Chondrocyte (in vitro differentiated cells): ENCODE measurements at places on chromosomes 12 and 14. TPM values are rescaled to one million over a fixed set of nuclear protein-coding genes. Genes with fewer than 3 reads are reported as not detected.

DNA sequence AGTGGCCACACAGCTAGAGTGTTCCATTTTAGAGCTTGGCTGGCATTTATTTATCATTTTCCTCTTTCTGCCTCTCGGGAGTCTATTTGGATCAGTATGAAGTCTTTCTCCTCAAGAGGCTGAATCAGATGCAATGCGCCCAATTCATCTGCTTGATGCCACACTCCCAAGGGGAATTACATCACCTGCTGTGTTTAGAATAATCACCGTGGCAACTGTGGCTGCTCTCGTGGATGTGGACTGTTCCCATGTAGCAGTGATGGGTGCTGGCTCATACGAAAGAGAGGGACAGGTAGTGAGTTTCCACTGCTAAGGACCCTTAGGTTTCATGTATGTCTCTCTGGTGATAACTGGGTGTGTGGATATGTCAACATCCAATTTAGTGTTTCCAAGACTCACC, 70.7 kb downstream of the SRRM4 start:
- no peak for DNase-seq
- H3K4me3 ChIP-seq = no peak overlapping the region
- no peaks in the 10 kb centered on the region for H3K36me3 ChIP-seq
- H3K27ac ChIP-seq = no peak overlapping the region
- no peaks in the 10 kb centered on the region for H3K4me1 ChIP-seq
- H3K27me3 ChIP-seq = no peaks in the 10 kb centered on the region

DNA sequence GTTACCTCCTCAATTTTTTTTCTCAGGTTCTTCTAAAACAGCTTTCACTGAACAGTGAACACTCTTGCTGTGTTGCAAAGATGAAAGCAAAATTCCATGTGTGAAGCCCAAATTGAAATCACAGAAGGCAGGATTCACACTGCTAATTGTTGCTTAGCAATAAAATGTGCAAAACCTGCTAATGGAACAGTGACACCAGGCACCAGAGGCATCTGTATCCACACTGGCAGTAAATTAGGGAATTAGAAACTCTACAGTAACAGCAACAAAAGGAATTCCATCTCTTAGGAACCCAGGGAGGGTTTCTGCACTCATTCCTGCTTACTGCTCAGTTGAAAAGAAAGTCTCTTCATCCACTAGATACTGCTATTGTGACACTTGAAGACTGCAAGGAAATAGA, 202.3 kb downstream of the GXYLT1 start:
- no peak for DNase-seq
- no peak overlapping the region for H3K4me3 ChIP-seq
- no peak overlapping the region for H3K27ac ChIP-seq

DNA sequence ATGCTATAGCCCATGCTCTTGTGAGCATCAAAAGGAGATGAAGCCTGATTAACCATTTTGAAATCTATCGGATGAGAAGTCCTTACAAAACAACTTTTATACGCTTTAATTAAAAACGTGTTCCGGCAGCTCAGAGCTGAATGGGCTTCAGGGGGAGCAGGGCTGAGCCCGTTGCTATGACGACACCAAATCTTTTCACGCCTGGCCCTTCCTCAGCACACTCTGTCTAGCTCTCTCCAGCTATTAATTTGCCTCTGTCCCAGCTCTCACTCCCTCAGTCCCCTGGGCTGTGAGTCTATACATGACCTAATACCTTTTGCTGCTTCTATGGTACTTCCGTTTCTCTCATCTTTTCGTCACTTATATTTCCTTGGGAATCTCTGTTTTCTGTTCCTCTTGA, 15.8 kb downstream of the FOXA1 start:
- H3K27ac ChIP-seq = no peak overlapping the region
- DNase-seq = no peak
- H3K36me3 ChIP-seq = no peaks in the 10 kb centered on the region
- no peak overlapping the region for H3K4me3 ChIP-seq

GRCh38 chr14:99435327-99435726, 45.3 kb downstream of the SETD3 start:
- no peak overlapping the region for H3K4me3 ChIP-seq
- no peaks in the 10 kb centered on the region for H3K27me3 ChIP-seq
- DNase-seq = no peak
- no peak overlapping the region for H3K27ac ChIP-seq

GRCh38 chr14:23119363-23120327, 590 bp upstream of the CEBPE start:
- no peak overlapping the region for H3K4me3 ChIP-seq
- no peak for DNase-seq
- no peaks in the 10 kb centered on the region for H3K36me3 ChIP-seq

Gene BICDL1
- total RNA-seq = 0.12 to 0.45 TPM (median 0.26 TPM) in 3 replicates

Gene VSIG10
- 9.3 to 13.6 TPM (median 9.5 TPM) in 3 replicates for total RNA-seq

DNA sequence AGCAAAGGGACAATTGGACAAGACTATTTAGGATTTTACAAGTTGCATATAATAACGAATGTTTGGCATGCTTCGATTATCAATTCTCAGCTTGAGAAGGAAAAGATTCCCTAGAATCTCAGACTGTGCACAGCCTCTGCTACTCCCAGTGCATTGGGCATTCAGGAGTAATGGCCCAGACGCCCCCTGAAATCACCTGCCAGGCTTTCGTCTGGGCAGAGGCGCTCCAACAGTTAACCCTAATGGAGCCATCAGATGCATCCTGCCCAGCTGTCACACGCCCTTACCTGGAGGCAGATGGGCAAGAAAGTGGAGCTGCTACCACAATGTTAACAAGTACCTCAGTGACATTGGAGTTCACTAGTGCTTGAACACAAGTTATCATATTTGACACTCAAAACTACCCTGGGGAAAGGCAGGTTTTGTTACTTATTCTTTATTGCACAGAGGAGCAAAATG, 927 bp upstream of the LRP6 start:
- peak overlapping the region; percentile 78 for H3K4me3 ChIP-seq
- H3K36me3 ChIP-seq = no peaks in the 10 kb centered on the region
- H3K27me3 ChIP-seq = no peaks in the 10 kb centered on the region
- H3K4me1 ChIP-seq = peaks cover 33% of the 10 kb centered on the region
- peak overlapping the region; percentile 99 for H3K27ac ChIP-seq

Gene TAS2R42
- total RNA-seq = not detected in 3 replicates

DNA sequence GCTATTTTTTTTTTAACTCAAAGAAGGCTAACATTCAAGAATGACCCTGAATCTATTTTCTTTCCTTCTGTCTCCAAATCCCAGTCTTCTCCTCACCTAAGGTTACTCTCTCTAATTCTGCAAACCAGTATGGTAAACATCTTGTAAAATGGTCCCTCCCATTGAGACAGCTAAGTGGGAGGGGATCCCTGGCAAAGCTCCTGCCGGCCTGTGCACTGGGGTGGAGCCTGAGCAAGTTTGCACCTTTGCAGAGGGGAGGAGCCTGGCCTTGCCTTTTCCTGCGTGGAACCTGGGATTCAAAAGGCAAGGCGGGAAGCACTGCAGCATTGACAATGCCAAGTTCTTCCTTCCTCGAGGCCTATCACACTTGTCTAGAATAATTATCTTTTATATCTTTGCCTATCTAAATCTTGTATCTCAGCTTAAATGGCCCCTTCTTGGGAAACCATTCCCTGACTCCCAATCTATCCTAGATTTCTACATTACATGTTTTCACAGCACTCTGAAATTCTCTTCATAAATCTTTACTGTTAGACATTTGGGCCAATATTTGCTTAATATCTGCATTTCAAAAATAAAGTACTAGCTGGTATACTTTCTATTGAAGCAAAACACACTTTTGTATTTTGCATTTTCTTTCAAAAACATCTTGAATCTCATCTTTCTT, 83.0 kb downstream of the EPS8 start:
- H3K4me1 ChIP-seq = peaks cover 77% of the 10 kb centered on the region
- H3K27me3 ChIP-seq = no peaks in the 10 kb centered on the region
- H3K27ac ChIP-seq = peak overlapping the region; percentile 0
- no peak overlapping the region for H3K4me3 ChIP-seq
- H3K36me3 ChIP-seq = peaks cover 6% of the 10 kb centered on the region
- DNase-seq = no peak

Gene WNT1
- total RNA-seq = not detected in 3 replicates

DNA sequence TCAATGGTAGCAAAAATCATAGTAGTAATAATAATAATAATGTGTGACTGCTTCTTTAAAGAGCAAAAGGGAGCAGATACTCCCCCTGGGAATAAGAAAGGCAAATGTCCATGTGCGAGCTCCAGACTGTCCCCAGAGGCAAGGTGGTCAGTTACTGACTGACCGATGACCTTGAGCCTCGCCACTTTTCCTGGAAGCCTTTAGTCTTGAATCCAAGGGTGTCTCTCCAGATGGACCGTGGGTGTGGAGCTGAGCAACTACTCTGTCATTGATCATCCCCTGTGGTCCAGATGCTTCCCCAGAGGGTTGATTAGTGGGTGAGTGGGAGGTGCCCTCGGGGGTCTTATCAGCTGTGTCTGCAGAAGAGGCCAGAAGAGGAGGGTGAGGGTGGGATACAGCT, 418.5 kb upstream of the TBX3 start:
- DNase-seq = no peak
- H3K27me3 ChIP-seq = peaks cover 5% of the 10 kb centered on the region
- no peak overlapping the region for H3K27ac ChIP-seq
- peaks cover 4% of the 10 kb centered on the region for H3K4me1 ChIP-seq

DNA sequence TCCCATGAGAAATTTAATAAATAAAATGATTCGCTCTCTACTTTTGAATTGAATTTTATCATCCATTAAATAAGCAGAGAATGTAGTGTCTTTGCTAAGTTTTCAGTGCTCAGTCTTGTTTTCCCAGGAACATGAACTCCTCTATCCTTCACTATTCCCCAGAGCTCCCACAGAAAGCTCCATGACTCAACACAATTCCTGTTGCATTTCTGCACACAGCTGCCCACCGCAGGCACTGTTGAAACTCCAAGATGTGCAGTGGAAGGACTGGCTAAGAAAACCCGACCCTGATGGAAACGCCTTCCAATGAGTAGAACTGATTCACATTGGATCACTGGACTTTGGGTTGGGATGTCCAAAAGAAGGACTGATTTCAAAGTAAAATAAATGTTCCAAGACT, 202.4 kb upstream of the AMIGO2 start:
- peak overlapping the region; percentile 93 for H3K27ac ChIP-seq
- DNase-seq = no peak
- H3K36me3 ChIP-seq = no peaks in the 10 kb centered on the region
- H3K27me3 ChIP-seq = no peaks in the 10 kb centered on the region

DNA sequence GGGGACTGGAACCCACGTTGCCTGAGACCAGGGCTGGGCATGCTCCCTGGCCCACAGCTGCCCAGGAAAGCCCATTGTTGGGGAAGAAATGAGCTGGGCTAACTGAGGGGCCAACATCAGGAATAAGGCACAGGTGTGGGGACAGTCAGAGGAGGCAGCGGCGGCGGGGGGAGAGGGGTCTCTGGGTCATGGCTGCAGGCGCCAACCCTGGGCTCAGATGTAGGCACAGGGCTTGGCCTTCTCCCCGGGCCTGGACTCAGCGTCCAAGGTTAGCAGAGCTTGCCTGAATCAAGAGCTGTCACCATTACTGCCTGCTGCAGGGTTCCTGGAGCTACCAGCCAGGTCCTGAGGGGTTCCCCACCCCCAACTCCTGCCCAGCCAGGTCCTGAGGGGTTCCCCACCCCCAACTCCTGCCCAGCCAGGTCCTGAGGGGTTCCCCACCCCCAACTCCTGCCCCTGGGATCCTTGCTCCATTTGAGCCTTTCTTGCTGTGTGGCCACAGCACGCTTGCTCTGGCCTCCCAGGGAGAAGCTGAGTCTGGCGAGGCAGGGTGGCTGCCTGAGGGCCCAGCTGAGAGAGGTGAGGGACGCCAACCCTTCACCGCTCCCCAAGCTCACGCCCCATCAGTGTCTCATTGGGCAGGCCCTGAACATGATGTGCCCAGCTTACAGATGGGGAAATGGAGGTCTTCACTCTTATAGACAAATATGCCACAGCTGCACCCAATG, 6.2 kb downstream of the CHGA start:
- no peak for DNase-seq
- H3K36me3 ChIP-seq = no peaks in the 10 kb centered on the region
- no peak overlapping the region for H3K4me3 ChIP-seq
- H3K27ac ChIP-seq = no peak overlapping the region
- no peaks in the 10 kb centered on the region for H3K4me1 ChIP-seq

DNA sequence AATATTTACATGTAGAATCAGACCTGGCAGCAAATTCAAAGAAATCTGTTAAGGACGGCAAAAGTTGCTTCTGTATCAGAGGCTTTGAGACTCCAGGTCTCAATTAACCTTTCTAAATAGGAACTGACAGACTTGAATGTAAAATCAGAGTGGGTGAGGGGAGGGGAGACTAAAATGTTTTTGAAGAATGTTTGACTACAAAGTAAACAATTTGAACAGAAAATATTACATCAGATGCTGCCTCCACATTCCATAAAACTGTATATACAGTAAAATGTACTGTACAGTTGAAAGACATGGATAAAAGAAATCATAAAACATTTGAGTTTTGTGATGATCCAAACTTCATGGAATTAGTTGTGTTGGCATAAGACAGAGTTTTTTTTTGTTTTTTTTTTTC, 49.5 kb upstream of the POC1B start:
- peak overlapping the region; percentile 57 for H3K27ac ChIP-seq
- peaks cover 38% of the 10 kb centered on the region for H3K4me1 ChIP-seq
- H3K27me3 ChIP-seq = no peaks in the 10 kb centered on the region
- H3K36me3 ChIP-seq = no peaks in the 10 kb centered on the region

DNA sequence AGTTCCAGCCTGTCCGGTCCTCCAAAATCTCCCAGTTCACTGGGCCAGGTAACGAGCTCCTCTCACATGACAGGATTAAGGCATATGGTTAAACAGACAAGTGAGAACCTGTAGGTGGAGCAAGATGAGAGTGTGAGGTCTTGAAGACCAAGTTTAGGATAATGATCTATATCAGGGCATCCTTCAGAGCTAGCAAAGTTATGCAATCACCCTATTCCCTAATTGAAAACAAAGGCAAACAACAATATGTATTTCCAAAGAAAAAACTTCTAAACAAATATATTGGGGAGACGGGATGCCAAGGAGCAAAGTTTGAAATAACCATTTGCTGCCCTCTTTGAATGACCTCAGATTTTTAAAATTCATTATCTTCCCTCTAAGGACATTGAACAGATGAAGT, 571.2 kb downstream of the BCL11B start:
- no peak overlapping the region for H3K27ac ChIP-seq
- no peaks in the 10 kb centered on the region for H3K36me3 ChIP-seq
- H3K4me3 ChIP-seq = no peak overlapping the region
- H3K27me3 ChIP-seq = peaks cover 15% of the 10 kb centered on the region

DNA sequence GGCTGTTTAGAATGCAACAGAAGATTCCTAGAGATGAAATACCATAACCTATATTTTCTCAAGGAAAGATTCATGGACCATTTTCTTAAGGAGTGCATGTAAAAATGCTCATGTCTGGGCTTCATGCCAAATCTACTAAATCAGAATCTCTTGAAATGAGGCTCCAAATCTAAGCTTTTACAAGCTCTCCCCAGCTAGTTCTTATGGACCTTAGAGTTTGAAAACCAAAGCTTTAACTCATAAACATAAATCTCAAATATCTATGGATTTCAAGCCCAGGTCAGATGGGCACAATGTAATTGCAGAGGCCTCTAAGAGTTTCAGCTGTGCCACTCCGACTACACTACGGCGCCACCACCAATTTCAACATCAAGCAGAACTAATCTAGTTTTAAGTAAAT, 117.3 kb upstream of the CAND1 start:
- H3K4me3 ChIP-seq = no peak overlapping the region
- DNase-seq = no peak
- H3K27me3 ChIP-seq = peaks cover 2% of the 10 kb centered on the region
- H3K27ac ChIP-seq = no peak overlapping the region
- no peaks in the 10 kb centered on the region for H3K36me3 ChIP-seq

GRCh38 chr14:45526715-45527549, 273.9 kb upstream of the MIS18BP1 start:
- no peak for DNase-seq
- H3K4me3 ChIP-seq = no peak overlapping the region
- H3K27ac ChIP-seq = no peak overlapping the region
- no peaks in the 10 kb centered on the region for H3K4me1 ChIP-seq
- peaks cover 21% of the 10 kb centered on the region for H3K27me3 ChIP-seq
- no peaks in the 10 kb centered on the region for H3K36me3 ChIP-seq

Gene RHEBL1
- total RNA-seq = 0.64 to 0.95 TPM in 2 of 3 replicates, not detected in the other

Gene BEST3
- total RNA-seq = 0.15 to 0.20 TPM in 2 of 3 replicates, not detected in the other

Gene FKBP3
- 49.1 to 70.1 TPM (median 49.6 TPM) in 3 replicates for total RNA-seq
